H1 (cell line): ENCODE measurements at places on chromosomes 6 and 20. TPM values are rescaled to one million over a fixed set of nuclear protein-coding genes. Genes with fewer than 3 reads are reported as not detected.

DNA sequence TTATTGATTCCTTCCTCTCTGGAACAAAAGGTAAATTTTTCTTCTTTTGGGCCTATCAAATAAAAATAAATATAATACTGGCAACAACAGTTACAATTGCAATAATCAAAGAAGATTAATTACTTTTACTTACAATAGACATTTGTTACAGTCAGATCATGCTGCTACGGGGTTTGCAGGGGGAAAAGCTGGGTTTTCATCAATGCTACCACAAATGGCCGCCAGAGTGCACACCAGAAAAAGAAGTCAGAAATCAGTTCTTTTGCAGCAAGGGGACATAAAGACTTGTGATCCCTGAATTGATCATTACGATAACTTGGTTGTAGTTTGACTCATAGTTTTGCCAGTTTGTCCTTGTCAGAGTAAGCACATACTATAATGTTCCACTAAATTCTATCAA is 714.5 kb upstream of the EYS start:
- H3K4me1 ChIP-seq: no peaks in the 10 kb centered on the region
- no peak for DNase-seq
- H3K36me3 ChIP-seq: no peaks in the 10 kb centered on the region
- no peak overlapping the region for H3K27ac ChIP-seq
- H3K4me3 ChIP-seq: no peak overlapping the region
- no peaks in the 10 kb centered on the region for H3K27me3 ChIP-seq

DNA sequence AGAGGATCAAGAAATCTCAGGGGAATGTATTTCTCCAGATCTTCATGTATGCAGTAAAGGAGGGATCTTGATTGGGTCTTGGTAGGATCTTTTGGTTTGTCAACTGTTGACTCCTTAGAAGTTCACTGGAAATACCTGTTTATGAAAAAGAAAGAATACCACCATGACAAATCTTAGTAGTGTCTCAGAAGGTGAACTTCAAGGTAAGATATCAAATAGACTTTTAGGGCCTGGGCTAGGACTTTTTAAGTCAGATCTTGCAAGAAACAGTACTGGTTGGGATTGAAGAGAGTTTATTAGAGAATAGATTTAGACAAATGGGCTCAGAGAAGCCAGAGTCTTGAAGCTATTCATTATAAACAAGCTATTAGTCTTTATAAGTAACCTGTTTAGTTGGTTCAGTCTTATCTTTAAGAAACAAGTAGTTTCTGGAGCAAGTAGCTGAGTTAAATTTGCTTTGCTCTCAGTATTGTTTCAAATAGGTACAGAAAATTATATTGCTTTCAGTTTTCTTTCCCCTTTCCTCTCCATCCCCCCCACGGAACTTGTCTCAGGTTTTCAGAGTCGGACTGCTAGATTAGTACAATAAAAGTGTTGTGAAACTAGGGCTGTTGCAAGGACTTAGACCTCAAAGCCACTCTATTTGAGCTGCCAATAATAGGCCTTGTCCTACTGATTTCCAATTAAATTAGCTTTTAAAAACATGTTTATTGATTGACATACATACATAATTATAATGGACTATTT is 529.1 kb upstream of the CITED2 start:
- no peak overlapping the region for H3K4me3 ChIP-seq
- DNase-seq: no peak
- H3K4me1 ChIP-seq: 0 out of 2 replicates have a peak, but pooled peaks cover 2% of the 10 kb centered on the region
- H3K36me3 ChIP-seq: no peaks in the 10 kb centered on the region

DNA sequence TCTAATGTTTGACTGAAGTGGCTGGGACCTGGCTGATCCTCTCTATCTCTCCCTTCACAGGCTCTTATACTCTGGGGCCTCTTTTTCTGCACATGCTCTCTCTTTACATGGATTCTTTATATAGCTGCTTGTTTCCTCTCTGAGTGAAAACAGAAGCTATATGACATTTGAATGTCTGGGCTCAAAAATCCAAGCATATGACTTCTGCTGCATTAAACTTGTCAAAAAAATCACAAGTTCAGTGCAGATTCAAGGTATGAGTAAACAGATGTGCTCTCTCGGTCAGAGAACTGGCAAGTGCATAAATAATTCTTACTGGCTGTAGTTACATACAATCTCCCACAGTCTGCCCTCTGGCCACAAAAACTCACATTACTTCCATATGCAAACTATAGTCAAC is 96.6 kb downstream of the LCA5 start:
- H3K27me3 ChIP-seq: no peaks in the 10 kb centered on the region
- no peak for DNase-seq
- no peak overlapping the region for H3K4me3 ChIP-seq
- H3K36me3 ChIP-seq: no peaks in the 10 kb centered on the region
- H3K4me1 ChIP-seq: no peaks in the 10 kb centered on the region
- H3K27ac ChIP-seq: no peak overlapping the region

DNA sequence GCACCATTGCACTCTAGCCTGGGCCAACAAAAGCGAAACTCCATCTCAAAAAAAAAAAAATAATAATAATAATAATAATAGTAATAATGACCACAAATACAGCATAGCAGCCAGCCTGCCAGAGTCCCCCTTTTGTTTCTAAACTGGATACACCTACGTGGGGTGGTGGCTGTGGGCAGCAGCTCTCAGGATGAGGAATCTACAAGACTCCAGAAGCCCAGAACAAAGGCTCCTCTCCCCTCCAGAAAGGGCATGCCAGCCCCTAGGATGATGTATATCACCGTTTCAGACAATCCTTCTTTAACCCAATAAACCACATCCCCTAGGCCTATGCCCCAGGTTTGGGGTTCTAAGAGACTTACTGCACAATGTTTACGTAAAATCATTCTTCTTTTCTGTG is 155.9 kb downstream of the QRSL1 start:
- DNase-seq: no peak
- 0 out of 2 replicates have a peak, but pooled peaks cover 3% of the 10 kb centered on the region for H3K4me1 ChIP-seq
- no peak overlapping the region for H3K27ac ChIP-seq
- H3K27me3 ChIP-seq: no peaks in the 10 kb centered on the region
- H3K36me3 ChIP-seq: no peaks in the 10 kb centered on the region

DNA sequence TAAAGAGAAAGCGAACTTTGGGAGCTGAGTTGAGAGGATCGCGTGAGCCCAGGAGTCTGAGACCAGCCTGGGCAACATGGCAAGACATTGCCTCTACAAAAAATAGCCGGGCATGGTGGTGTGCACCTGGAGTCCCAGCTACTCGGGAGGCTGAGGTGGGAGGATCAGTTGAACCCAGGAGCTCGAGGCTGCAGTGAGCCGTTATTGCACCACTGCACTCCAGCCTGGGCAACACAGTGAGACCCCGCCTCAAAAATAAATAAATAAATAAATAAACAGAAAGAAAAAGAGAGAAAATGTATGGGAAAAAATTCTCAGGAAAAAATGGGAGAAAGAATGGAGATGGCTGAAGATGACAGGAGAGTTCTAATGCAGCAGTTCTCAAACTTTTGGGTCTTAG is 2.5 kb downstream of the C20orf202 start:
- no peaks in the 10 kb centered on the region for H3K36me3 ChIP-seq
- no peak overlapping the region for H3K27ac ChIP-seq
- no peaks in the 10 kb centered on the region for H3K4me1 ChIP-seq
- no peak for DNase-seq

DNA sequence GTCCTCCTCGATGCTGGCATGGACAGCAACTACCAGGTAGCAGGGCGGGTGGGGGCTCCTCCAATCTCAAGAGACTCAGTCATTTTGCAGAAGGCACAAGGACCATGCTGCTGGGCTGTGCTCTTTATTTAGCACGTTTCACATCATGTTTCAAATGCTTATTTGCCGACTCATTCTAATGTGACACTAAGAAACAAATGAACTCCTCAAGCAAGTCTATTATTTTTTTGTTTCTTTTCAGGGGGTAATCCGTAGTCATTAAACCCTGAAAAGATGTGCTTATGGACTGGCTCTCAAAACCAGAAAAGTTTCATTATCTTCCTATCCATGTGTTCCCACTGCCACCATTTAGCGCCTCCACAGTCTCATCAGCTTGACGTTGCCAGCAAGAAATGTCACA is 92.9 kb downstream of the ANKS1A start:
- no peaks in the 10 kb centered on the region for H3K27me3 ChIP-seq
- peaks cover 3% of the 10 kb centered on the region; the same call in 1 of the 2 replicates for H3K36me3 ChIP-seq
- no peak overlapping the region for H3K27ac ChIP-seq
- DNase-seq: no peak
- no peak overlapping the region for H3K4me3 ChIP-seq
- no peaks in the 10 kb centered on the region for H3K4me1 ChIP-seq

DNA sequence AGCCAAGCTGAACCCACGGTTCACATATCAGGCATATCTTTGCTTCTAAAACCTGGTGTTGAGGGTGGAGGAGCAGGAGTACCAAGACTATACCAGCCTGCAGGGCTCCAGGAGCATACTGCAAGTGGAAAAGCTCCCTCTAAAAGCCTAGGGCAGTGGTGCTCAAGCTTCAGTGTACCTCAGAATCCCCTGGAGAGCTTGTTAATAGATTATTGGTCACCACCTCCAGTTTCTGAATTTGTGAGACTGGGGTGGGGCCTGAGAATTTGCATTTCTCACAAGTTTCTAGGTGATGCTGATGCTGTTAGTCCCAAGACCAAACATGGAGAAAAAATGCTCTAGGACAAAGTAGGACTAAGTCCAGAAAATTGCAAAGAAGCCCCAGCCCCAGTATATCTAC is 65.4 kb downstream of the FILIP1 start:
- H3K4me1 ChIP-seq: no peaks in the 10 kb centered on the region
- no peaks in the 10 kb centered on the region for H3K27me3 ChIP-seq
- no peak for DNase-seq
- no peaks in the 10 kb centered on the region for H3K36me3 ChIP-seq

DNA sequence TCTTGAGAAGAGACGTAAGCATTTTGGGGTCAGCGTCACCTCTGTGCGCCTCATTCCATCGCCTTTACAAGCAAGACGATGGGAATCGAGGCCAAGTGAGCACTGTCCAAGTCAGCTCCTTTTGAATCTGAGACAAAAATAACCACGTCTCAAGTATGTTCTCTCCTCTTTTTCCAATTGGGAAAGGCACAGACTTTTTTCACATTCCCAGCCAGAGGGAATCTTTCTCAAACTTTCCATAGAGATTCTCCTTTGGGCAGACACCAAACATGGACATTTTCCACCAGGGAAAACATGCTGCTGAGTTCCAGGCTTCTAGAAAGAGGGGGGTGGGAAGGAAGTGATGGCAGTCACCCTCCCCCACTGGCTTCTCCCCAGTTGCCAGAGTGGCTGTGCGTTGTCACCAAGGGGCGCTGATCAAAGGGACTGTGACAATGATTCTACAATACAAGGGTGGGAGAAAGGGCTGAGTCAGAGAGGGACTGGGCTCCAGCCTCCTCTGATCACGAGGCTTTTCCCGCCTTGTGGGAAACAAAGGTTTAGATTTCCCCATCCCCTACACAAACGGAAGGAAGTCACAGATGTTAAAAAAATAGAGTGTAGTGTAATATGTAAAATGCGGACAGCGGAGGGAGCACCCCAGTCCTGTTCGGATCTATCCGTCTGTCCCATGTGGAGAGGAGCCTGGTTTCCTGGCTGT is 281.9 kb upstream of the RNF24 start:
- H3K4me3 ChIP-seq: no peak overlapping the region
- H3K4me1 ChIP-seq: no peaks in the 10 kb centered on the region
- no peaks in the 10 kb centered on the region for H3K36me3 ChIP-seq
- H3K27me3 ChIP-seq: no peaks in the 10 kb centered on the region
- DNase-seq: no peak

DNA sequence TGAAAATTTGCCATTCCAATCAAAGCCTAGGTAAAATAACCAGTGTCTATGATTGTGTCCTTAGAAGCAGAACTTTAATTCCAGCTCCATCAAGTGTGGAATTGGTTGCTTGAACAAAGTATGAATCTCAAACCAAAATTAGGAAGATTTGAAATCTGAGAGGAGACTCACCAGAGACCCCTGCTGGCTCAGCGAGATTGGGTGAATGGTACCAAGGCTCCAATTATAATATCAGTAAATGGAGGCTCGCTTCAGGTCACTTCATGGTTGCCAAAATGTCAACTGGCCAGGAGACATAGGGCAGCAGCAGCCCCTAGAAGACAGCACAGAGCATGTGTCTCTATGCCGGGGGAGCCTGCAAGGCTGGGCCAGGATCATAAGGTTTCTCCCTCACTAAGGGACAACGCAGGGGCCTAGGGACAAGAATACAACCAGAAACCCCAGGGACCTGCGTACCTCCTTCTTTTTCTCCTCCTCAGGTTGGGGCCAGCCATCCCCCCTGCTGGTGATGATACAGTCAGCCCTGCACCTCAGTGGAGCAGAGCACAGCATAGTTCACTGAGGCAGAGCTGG is 14.0 kb downstream of the RBL1 start:
- no peak overlapping the region for H3K4me3 ChIP-seq
- H3K4me1 ChIP-seq: no peaks in the 10 kb centered on the region
- no peak overlapping the region for H3K27ac ChIP-seq

GRCh38 chr6:80607811-80608391 is 501.4 kb downstream of the BCKDHB start:
- H3K36me3 ChIP-seq: no peaks in the 10 kb centered on the region
- no peak for DNase-seq
- no peak overlapping the region for H3K4me3 ChIP-seq
- no peaks in the 10 kb centered on the region for H3K4me1 ChIP-seq
- H3K27me3 ChIP-seq: no peaks in the 10 kb centered on the region

GRCh38 chr6:107692351-107692750 is 131.8 kb downstream of the SCML4 start:
- no peak overlapping the region for H3K4me3 ChIP-seq
- no peaks in the 10 kb centered on the region for H3K27me3 ChIP-seq
- H3K27ac ChIP-seq: no peak overlapping the region

DNA sequence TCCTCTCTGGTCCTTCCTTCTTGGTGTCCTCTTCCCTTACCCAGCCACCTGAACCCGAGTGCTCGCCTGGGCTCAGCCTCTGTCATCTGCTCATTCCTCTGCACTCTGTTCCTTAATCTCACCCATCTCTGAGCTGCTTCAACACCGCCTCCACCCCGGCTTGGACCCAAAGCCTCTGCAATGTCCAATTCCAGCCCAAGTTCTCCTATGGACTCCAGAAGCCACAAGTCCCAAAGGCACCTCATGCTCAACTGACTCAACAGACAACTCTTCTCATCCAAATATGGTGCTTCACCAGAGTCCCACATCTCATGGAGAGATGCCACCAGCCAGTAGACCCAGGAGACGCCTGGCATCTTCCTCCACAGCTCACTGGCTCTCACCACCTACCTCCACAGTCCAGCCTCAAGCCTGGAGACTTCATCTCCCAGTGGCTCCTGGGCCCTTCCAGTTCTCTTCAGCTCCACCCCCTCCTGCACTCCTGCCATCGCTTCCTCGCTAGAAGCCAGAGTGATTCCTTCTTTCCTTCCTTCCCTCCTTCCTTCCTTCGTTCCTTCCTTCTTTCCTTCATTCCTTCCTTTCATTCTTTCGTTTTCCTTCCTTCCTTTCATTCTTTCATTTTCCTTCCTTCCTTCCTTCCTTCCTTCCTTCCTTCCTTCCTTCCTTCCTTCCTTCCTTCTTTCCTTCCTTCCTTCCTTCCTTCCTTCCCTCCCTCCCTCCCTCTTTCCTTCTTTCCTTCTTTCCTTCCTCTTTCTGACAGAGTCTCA is 40.9 kb upstream of the NNAT start:
- H3K4me3 ChIP-seq: no peak overlapping the region
- H3K27ac ChIP-seq: no peak overlapping the region
- no peaks in the 10 kb centered on the region for H3K27me3 ChIP-seq
- no peak for DNase-seq
- H3K36me3 ChIP-seq: no peaks in the 10 kb centered on the region
- no peaks in the 10 kb centered on the region for H3K4me1 ChIP-seq

The ATP9A gene
- total RNA-seq: 6.4 and 7.7 TPM in 2 replicates

The RPP21 gene
- 62.6 and 63.0 TPM in 2 replicates for total RNA-seq

The RTN4IP1 gene
- 19.1 and 19.5 TPM in 2 replicates for total RNA-seq

The SLC17A2 gene
- total RNA-seq: not detected in 2 replicates

The VSX1 gene
- not detected in 2 replicates for total RNA-seq

The TTBK1 gene
- 1.5 and 1.6 TPM in 2 replicates for total RNA-seq

The FABP7 gene
- 13.1 and 14.0 TPM in 2 replicates for total RNA-seq

The SDC4 gene
- total RNA-seq: 59.2 and 60.2 TPM in 2 replicates

The UST gene
- 31.9 and 34.5 TPM in 2 replicates for total RNA-seq

The MATN4 gene
- total RNA-seq: 4.0 and 4.4 TPM in 2 replicates

The ZNF391 gene
- total RNA-seq: 12.4 and 13.0 TPM in 2 replicates

The GPLD1 gene
- 5.3 and 5.9 TPM in 2 replicates for total RNA-seq

The IL20RA gene
- total RNA-seq: 1.5 and 1.7 TPM in 2 replicates
